ENCODE measurements at places on chromosomes 2 and 18.

GRCh38 chr2:171317492-171318125 lies 116.2 kb downstream of the METTL8 start:
- DNase-seq, result no peak

DNA sequence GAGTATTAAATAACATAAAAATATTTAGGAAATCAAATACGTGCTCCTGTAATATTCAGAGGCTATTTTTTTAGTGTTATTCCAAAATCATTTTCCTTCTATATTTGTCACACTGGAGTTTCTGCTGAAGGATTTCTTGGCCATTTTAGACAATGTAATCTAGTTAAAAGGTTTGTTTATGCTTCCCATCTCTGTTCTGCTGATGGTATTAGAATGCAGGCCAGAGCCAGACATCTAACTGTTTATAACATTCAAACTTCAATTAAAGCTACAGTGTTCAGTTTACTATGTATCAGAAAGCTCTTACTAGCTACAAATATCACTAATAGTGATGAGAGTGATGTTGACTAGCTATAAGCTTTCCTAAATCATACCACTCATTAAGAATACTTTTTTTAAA lies 7.9 kb downstream of the MBD5 start:
- DNase-seq, result no peak

- DNase-seq, result no peak
These were observed 942 bp upstream of the ZNF236 start for GRCh38 chr18:76821356-76821874.

DNA sequence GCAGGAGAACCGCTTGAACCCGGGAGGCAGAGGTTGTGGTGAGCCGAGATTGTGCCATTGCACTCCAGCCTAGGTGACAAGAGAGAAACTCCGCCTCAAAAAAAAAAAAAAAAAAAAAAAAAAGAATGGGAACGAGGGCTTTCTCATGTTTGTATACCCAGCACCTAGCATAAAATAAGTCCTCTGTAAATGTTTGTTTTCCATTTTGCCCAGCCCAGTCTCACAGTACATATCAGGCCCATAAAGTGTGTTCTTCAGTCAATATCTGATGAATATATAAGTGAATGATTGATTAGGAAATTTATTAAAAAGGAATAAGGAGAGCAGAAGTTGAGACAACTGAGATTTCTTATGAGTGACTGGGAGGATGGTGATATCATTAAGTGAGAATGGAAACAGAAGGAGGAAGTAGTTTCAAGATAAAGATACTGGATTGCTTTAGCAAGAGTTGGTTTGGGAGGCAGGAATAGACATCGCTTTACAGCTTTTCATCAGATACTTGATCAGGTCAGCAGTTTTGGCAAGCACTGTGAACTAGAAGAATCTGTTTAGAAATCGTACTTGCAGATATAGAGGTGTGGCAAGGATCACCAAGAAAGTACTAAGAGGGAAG lies 327.5 kb downstream of the KIAA1328 start:
- DNase-seq, result no peak

- DNase-seq, result no peak
These were observed 13.4 kb upstream of the TLK1 start for GRCh38 chr2:171174075-171174474.

DNA sequence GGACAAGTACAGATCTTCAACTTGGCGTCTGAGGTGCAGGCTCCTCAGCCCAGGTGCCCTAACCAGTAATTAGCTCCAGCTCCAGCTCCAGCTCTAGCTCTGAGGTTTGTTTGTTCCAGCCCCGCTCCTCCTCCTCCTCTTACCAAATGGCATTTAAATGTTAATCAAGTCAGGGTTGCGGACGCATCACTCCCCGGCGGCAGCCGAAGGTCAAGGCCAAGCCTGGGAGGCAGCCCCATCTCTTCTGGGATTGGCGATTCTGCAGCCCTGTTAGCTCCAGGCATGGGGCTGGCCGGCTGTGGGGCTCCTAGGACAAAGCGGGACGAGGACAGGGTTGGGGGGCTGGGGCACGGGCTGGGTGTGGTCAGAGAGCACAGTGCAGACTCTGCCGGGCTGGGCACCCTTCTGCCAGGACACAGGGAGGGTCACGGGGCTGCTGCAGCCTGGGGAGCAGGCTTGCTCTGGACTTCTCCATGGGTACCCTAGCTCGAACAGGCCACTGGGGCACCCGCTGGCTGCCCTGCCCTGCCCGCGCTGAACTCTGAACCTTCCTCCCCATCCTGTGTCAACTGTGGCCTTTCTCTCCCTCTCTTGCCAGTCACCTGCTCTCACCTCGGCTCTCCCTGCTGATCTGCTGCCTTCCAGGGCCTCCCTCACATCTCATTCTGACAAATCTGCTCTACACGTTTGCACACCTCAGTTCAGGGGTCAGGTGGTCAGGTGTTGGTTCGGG lies 203.3 kb downstream of the CELF4 start:
- DNase-seq, result no peak

- DNase-seq, result no peak
These were observed 76.9 kb upstream of the AGAP1 start for GRCh38 chr2:235416858-235417499.

DNA sequence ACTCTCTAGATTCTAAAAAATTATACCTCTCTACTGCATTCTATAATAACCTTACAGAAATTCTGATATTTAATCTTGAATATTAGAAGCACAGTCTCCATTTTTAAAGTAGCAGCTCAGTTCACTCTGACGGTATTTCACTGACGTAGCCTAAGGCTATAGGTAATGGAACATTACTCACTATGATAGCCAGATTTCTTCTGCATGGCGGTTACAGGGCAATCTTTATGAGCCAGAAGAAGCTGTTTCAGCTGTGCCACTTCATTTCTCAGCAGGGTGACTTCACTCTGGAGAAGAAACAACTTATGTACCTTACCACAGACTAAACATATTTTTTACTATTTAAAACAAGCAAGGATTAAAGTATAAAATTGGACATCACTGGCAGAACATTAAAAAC lies 75.3 kb upstream of the CHN1 start:
- DNase-seq, result no peak

GRCh38 chr2:220937245-220937644 lies 634.9 kb downstream of the EPHA4 start:
- DNase-seq, result no peak

DNA sequence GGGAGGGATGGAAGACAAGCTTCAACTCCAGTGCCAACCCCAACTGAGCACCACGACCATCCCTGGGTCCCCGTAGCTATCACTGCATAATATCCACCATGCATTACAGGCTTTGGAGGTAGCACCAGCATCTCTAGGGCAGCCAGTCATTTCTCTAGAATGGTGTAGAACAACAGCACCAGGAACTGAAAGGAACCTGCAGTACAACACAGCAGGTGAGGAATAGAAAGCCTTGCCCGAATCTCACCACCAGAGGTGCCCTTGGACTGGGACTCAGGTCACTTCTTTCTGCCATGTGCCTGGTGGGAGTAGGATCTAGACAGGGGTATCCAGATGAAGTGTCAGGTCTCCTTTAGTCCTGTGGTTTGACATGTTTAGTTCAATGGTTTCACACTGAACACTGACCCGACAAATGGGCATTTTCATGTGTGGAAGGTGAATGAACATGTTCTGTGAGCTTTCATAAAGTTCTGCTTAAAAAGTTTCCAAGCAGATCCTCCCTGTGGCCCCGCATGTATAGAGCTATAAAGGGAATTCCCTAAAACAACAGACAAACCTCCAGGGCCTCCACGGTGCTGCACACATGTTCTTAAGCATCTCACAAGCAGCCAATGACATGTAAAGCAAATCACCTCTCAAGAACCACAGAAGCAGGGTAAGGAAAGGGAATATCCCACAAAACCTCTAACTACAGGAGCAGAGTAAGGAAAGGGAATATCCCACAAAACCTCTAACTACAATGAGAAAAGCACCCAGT lies 208.3 kb downstream of the AFF3 start:
- DNase-seq, result no peak

GRCh38 chr2:157743051-157743450 lies 114.4 kb upstream of the ACVR1C start:
- DNase-seq, result no peak

DNA sequence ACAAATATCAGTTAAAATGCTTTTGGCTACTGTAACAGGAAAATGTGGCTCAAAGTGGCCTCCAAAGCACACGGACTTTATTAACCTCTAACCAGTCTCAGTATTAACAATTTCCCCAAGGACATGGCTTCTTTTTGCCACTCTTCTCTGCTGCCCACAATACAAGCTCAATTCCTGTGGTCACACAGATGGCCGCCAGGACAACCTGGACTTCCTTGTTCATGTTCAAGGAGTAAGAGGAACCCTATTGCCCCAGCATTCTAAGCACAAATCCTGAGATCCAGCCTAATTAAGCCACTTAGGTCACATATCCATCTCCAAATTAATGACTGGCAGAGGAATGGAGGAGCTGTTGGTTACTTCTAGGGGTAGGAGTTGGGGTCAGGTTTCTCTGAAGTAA lies 38.2 kb downstream of the AOX1 start:
- DNase-seq, result no peak

GRCh38 chr2:68282811-68283418 lies 30.6 kb upstream of the PPP3R1 start:
- no peak for DNase-seq

- DNase-seq, result no peak
These were observed 66.3 kb upstream of the GLI2 start for GRCh38 chr2:120669121-120669952.

- DNase-seq, result no peak
These were observed 52.4 kb downstream of the WIPF1 start for GRCh38 chr2:174545240-174545639.

GRCh38 chr2:33373986-33374385 lies 102.5 kb upstream of the RASGRP3 start:
- no peak for DNase-seq

DNA sequence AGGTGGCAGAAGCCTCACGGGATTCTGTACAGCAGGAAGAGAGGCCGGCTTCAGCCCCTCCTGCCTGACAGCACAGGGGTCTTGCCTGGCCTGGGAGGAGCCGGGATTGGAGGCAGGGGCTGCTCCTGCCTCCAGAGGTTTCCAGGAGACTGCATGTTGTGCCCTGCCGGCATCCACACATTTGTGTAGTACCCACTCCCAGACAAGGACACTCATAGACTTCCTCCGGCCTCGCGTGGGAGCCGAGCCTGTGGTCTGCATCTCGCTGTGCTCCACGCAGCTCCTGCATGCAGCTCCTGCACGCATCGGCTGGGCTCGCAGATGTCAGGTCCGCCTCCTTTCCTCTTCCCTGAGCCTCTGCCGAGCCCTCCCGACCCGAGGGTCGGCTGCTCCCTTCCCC lies 34.7 kb downstream of the TPO start:
- no peak for DNase-seq
